ENCODE measurements at places on chromosomes 7 and 10. TPM values are rescaled to one million over a fixed set of nuclear protein-coding genes. Genes with fewer than 3 reads are reported as not detected.

Gene GIMAP8
- total RNA-seq = not detected

Gene BMS1
- 21.9 TPM for total RNA-seq

Gene NXPH1
- not detected for total RNA-seq

Gene TMEM236
- 0.07 TPM for total RNA-seq

Gene SKIDA1
- 0.07 TPM for total RNA-seq

Gene FAM171A1
- 5.8 TPM for total RNA-seq

Gene BCCIP
- total RNA-seq = 45.8 TPM

Gene EBLN1
- total RNA-seq = not detected

Gene NKX1-2
- 1.4 TPM for total RNA-seq

Gene NEUROD6
- total RNA-seq = not detected

Gene OR2A12
- not detected for total RNA-seq

Gene SLC39A12
- not detected for total RNA-seq

Gene GRID2IP
- 0.14 TPM for total RNA-seq

Gene RBM20
- under 0.01 TPM for total RNA-seq

Gene PSD
- 0.71 TPM for total RNA-seq

Gene UTF1
- total RNA-seq = not detected

Gene PTPN20
- 3.4 TPM for total RNA-seq

Gene PNLIP
- total RNA-seq = not detected

Gene HMX3
- total RNA-seq = 0.07 TPM

Gene PDZD7
- 1.4 TPM for total RNA-seq

Gene CYP2C19
- 0.50 TPM for total RNA-seq

Gene SMKR1
- 2.4 TPM for total RNA-seq

Gene EZH2
- total RNA-seq = 6.5 TPM

Gene MYO1G
- total RNA-seq = 0.34 TPM

Gene SH3PXD2A
- total RNA-seq = 19.1 TPM

Gene ATOH7
- total RNA-seq = not detected

Gene LRMDA
- 5.6 TPM for total RNA-seq

Gene HYCC1
- 47.6 TPM for total RNA-seq

Gene FRMPD2
- under 0.01 TPM for total RNA-seq

Gene GPR15LG
- 1.2 TPM for total RNA-seq

Gene LRRTM3
- total RNA-seq = not detected

Gene OR2A2
- not detected for total RNA-seq

Gene TIMM23
- total RNA-seq = 94.7 TPM

Gene ESYT2
- total RNA-seq = 117 TPM

Gene ECHDC3
- 10.3 TPM for total RNA-seq

Measured in nasal cavity respiratory epithelium epithelial cell of viscerocranial mucosa (primary cell).